Tibial artery (tissue), 4 donors: ENCODE measurements at places on chromosomes 5 and 9.

- no peaks in the 10 kb centered on the region for H3K27me3 ChIP-seq
- no peaks in the 10 kb centered on the region for H3K4me1 ChIP-seq
- H3K27ac ChIP-seq, result no peak overlapping the region
- DNase-seq, result no peak
- H3K4me3 ChIP-seq, result no peak overlapping the region
- H3K36me3 ChIP-seq, result no peaks in the 10 kb centered on the region
Observed at GRCh38 chr5:158899792-158900191, 199.9 kb downstream of the EBF1 start.

- no peak overlapping the region for H3K4me3 ChIP-seq
- H3K4me1 ChIP-seq, result peaks cover 89% of the 10 kb centered on the region
- H3K27ac ChIP-seq, result peak overlapping the region; percentile 96
- no peaks in the 10 kb centered on the region for H3K36me3 ChIP-seq
Observed at GRCh38 chr5:132414634-132415378, 45.3 kb downstream of the SLC22A5 start.

GRCh38 chr9:16469184-16469583, 401.3 kb downstream of the BNC2 start:
- no peak overlapping the region for H3K4me3 ChIP-seq
- H3K27ac ChIP-seq, result no peak overlapping the region
- H3K36me3 ChIP-seq, result no peaks in the 10 kb centered on the region

DNA sequence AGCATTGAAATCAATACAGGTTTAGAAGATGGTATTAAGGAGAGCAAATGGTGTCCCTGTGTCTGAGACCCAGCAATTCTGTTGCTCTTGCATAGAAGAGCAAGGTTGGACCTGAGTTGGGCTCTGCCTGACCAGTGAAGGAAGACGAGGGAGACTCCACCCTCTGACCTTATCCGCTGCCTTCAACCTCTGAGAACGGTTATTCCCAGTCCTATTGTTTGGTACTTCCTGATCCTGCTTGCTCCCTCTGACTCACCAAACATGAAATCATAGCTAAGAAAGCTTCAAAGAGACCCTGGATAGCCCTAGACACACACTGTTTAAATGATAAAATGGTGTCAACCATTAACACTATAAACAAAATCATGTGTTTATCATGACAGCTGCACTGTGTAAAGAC, 218.5 kb downstream of the PLK2 start:
- H3K4me3 ChIP-seq, result no peak overlapping the region
- no peak overlapping the region for H3K27ac ChIP-seq
- H3K27me3 ChIP-seq, result no peaks in the 10 kb centered on the region

DNA sequence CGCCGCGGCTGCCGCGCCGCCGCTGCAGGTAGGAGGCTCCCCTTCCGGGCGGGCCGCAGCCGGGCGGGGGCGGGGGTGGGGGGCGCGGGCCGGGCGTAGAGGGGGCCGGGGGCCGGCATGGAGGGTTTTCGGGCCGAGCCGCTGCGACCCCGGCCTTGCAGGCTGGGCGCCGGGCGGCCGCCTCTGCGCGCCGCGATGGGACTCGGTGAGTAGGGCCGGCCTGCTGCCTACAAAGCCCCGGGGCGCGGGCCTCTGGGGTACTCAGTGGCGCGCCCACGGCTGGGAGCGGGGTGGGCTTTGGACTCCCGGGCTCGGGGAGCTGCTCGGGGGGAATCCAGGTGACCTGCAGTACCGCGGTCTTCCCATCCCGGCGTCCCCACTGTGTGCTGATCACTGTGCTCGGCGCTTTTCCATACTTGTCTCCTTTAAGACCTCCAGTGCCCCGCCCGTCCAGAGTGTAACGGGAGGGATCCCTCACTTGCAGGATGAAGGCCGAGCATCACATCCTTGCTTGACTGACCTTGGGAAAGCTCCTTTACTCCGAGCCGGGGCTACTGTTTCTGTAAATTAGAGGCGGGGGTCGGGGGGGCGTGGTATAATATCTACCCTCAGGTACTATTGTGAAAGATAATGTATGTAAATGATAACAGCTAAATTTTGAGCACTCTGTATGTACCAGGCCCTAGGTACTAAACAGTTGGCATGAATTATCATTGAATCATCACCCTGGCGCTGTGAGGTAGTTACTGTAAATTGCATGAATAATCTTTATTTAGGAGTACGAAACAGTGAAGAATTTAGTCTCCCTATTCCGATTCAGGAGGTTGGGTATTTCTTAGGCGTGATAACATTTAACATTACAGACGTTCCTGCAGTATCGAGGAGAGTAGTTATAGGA, 672 bp downstream of the MSANTD3 start:
- no peaks in the 10 kb centered on the region for H3K36me3 ChIP-seq
- no peaks in the 10 kb centered on the region for H3K27me3 ChIP-seq
- peaks cover 13% of the 10 kb centered on the region for H3K4me1 ChIP-seq

DNA sequence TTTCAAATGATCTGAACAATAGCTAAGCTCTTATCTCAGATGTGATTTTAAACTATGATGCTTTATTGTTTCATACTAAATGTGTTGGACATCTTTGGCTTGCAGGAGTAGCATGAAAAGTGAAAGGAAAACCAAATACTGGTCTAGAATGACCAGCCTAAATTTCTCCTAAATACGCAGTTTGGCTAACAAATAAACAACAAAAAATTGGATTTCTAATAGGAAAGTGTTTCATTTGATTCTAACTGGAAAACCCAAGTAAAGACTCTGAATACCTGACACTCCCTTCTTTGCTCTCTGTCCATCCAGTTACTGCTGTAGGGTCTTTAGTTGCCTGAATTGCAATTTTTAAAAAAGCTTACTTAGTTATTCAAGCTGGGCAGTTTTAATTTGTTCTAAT, 111.7 kb upstream of the ACOT12 start:
- H3K36me3 ChIP-seq, result no peaks in the 10 kb centered on the region
- no peak for DNase-seq
- peaks cover 23% of the 10 kb centered on the region for H3K4me1 ChIP-seq
- no peak overlapping the region for H3K27ac ChIP-seq

- no peak overlapping the region for H3K27ac ChIP-seq
- no peaks in the 10 kb centered on the region for H3K27me3 ChIP-seq
- peaks cover 17% of the 10 kb centered on the region for H3K4me1 ChIP-seq
- no peaks in the 10 kb centered on the region for H3K36me3 ChIP-seq
Observed at GRCh38 chr9:69993110-69993509, 50.5 kb upstream of the MAMDC2 start.

GRCh38 chr5:80069918-80070318, 34.8 kb downstream of the THBS4 start:
- DNase-seq, result no peak
- H3K27ac ChIP-seq, result no peak overlapping the region
- no peak overlapping the region for H3K4me3 ChIP-seq
- H3K27me3 ChIP-seq, result no peaks in the 10 kb centered on the region

- no peaks in the 10 kb centered on the region for H3K27me3 ChIP-seq
- no peak for DNase-seq
- no peak overlapping the region for H3K4me3 ChIP-seq
- no peaks in the 10 kb centered on the region for H3K36me3 ChIP-seq
Observed at GRCh38 chr9:98380065-98380681, 124.7 kb upstream of the TBC1D2 start.

- H3K4me3 ChIP-seq, result no peak overlapping the region
- H3K27me3 ChIP-seq, result no peaks in the 10 kb centered on the region
- no peaks in the 10 kb centered on the region for H3K36me3 ChIP-seq
- peak; percentile 45 for DNase-seq
Observed at GRCh38 chr5:61817472-61818326, 485.6 kb downstream of the ZSWIM6 start.

GRCh38 chr9:33378121-33378795, 24.1 kb downstream of the AQP7 start:
- no peaks in the 10 kb centered on the region for H3K36me3 ChIP-seq
- no peaks in the 10 kb centered on the region for H3K27me3 ChIP-seq
- H3K4me3 ChIP-seq, result no peak overlapping the region
- DNase-seq, result peak; percentile 48

DNA sequence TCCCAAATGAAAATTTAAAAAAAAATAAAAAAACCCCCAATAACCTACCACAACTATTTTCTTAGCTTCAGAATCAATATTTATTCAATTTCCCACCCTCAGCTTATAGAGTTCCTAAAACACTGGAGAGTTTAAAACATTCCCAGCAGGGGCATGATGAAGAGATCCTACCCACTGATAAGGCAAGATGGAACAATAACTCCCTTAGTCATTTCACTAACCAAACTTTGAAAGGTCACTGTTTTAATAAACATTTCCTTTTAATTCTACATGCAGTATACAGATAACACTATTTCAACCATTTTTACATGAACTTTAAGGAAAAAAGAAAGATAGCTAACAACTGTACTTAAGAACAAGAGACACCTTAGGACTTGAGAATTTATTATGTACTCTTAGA, 34.9 kb upstream of the ACOT12 start:
- no peak overlapping the region for H3K4me3 ChIP-seq
- no peaks in the 10 kb centered on the region for H3K4me1 ChIP-seq
- no peaks in the 10 kb centered on the region for H3K36me3 ChIP-seq
- H3K27ac ChIP-seq, result no peak overlapping the region

GRCh38 chr9:89723469-89724100, 118.8 kb downstream of the GADD45G start:
- DNase-seq, result no peak
- no peaks in the 10 kb centered on the region for H3K4me1 ChIP-seq
- no peak overlapping the region for H3K27ac ChIP-seq
- no peaks in the 10 kb centered on the region for H3K36me3 ChIP-seq

- DNase-seq, result no peak
- H3K27ac ChIP-seq, result peak overlapping the region; percentile 92
- no peaks in the 10 kb centered on the region for H3K27me3 ChIP-seq
- peak overlapping the region; percentile 89 for H3K4me3 ChIP-seq
- peaks cover 77% of the 10 kb centered on the region for H3K4me1 ChIP-seq
Observed at GRCh38 chr5:151154931-151155774, 2.4 kb downstream of the ANXA6 start.

GRCh38 chr5:56099346-56099745, 104.6 kb upstream of the IL6ST start:
- peaks cover 24% of the 10 kb centered on the region for H3K4me1 ChIP-seq
- no peak overlapping the region for H3K4me3 ChIP-seq
- H3K27me3 ChIP-seq, result no peaks in the 10 kb centered on the region
- H3K36me3 ChIP-seq, result no peaks in the 10 kb centered on the region

DNA sequence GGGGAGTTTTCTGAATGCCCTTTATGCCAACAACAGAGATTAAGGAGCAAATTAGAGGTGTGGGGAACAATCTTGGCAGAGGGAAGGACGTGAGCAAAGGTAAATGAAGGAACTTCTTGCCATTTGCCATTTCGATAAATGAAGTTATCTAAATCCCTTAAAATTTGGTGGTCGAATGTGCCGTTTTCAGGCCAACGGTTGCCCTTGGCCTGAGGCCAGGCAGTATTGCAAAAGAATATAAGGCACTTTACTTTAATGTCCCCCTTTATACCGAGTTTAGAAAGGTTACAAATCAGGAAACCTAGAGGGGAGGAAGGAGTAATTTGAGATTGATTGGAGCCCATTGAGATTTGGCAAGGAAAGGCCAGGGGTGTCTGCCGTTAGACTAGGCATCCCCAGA, 26.3 kb downstream of the C9orf50 start:
- H3K4me1 ChIP-seq, result peaks cover 24% of the 10 kb centered on the region
- no peaks in the 10 kb centered on the region for H3K27me3 ChIP-seq
- H3K27ac ChIP-seq, result no peak overlapping the region
- H3K36me3 ChIP-seq, result no peaks in the 10 kb centered on the region
- no peak for DNase-seq
